Activated CD8-positive, alpha-beta T cell treated with anti-CD3 and anti-CD28 coated beads, Interleukin-2, amount 10 ng/mL, durations not matched to agents 7 days and 5 days (primary cell): ENCODE measurements at places on chromosomes 2 and 18.
A peak's percentile ranks its signal among the peaks of the same experiment; 100 is the strongest.

DNA sequence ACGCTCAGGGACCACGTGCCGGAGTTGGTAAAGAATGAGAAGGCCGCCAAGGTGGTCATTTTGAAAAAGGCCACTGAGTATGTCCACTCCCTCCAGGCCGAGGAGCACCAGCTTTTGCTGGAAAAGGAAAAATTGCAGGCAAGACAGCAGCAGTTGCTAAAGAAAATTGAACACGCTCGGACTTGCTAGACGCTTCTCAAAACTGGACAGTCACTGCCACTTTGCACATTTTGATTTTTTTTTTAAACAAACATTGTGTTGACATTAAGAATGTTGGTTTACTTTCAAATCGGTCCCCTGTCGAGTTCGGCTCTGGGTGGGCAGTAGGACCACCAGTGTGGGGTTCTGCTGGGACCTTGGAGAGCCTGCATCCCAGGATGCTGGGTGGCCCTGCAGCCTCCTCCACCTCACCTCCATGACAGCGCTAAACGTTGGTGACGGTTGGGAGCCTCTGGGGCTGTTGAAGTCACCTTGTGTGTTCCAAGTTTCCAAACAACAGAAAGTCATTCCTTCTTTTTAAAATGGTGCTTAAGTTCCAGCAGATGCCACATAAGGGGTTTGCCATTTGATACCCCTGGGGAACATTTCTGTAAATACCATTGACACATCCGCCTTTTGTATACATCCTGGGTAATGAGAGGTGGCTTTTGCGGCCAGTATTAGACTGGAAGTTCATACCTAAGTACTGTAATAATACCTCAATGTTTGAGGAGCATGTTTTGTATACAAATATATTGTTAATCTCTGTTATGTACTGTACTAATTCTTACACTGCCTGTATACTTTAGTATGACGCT is 5.8 kb downstream of the MYCN start:
- peaks cover 19% of the 10 kb centered on the region for H3K4me1 ChIP-seq
- no peak for DNase-seq
- H3K36me3 ChIP-seq = no peaks in the 10 kb centered on the region
- peaks cover 25% of the 10 kb centered on the region for H3K27me3 ChIP-seq

DNA sequence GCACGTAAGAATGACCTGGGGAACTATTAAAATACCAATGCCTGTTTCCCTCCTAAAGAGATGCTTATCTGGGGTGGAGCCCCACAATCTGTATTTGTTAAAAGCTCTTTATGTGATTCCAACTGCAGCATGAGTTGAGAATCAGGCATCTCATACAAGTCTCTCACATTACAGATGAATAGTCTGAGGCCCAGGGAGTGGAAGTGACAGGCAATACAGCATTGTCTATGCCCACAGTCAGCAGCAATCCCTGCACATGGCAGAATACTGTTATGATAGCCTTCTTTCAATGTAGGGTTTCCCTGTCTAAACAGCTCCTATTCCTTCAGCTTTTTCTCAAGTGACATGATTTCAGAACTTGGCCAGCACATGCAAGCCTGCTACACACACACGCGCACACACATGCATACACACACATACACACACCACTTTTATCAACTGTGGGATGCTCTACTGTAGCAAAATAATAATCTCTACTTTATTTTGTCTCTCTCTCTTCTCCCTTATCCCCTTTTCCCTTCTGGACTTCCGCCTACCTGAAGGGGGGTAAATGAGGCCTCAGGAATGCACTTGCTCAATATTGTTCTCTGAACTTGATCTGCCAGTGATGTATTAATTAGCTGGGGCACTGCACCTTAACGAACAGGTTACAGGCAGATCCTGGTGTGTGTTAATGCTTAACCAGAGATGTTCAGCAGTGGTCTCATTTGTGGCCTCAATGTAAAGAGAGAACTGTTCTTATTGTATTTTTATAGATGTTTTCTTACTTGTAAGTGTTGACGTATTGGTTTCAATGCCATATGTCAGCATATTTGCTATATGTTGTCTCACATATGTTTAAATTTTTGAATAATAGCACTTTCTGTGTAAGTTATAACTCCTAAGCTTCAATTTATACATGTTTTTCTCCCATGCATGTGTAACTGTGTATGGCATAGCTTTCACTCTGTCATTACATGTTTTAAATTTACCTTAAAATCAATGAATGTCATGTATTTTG is 116.0 kb downstream of the SETBP1 start:
- no peak for DNase-seq
- no peak overlapping the region for H3K4me3 ChIP-seq
- H3K27ac ChIP-seq = no peak overlapping the region
- H3K36me3 ChIP-seq = peaks cover 11% of the 10 kb centered on the region

GRCh38 chr2:157173740-157174184 is 83.7 kb upstream of the GALNT5 start:
- no peak for DNase-seq
- H3K27me3 ChIP-seq = peaks cover 7% of the 10 kb centered on the region
- no peak overlapping the region for H3K4me3 ChIP-seq
- H3K27ac ChIP-seq = no peak overlapping the region

- peaks cover 17% of the 10 kb centered on the region for H3K4me1 ChIP-seq
- H3K27ac ChIP-seq = no peak overlapping the region
- peaks cover 42% of the 10 kb centered on the region for H3K27me3 ChIP-seq
- no peak overlapping the region for H3K4me3 ChIP-seq
Measured at GRCh38 chr2:118227698-118228508, 139.6 kb downstream of the INSIG2 start.

DNA sequence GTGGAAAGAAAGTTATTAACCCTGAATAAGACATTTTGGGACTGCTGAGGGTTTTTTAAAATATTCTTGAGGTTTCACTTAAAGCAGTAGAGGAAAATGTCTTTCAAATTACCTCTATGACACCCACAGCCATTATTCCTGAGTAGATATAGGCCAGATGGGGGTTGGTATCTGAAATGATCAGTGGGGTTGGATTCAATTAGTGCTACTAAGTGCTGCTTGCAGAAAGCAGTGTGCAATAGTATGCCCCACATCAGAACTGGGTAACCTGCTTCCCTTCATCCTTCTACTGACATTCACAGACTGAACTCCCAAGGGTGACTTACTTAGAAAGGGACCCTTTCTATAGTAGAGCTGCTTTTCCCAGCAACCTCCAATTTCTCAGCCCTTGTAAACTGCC is 7.3 kb upstream of the ETAA1 start:
- no peak overlapping the region for H3K27ac ChIP-seq
- no peak overlapping the region for H3K4me3 ChIP-seq
- H3K27me3 ChIP-seq = no peaks in the 10 kb centered on the region
- no peaks in the 10 kb centered on the region for H3K4me1 ChIP-seq

DNA sequence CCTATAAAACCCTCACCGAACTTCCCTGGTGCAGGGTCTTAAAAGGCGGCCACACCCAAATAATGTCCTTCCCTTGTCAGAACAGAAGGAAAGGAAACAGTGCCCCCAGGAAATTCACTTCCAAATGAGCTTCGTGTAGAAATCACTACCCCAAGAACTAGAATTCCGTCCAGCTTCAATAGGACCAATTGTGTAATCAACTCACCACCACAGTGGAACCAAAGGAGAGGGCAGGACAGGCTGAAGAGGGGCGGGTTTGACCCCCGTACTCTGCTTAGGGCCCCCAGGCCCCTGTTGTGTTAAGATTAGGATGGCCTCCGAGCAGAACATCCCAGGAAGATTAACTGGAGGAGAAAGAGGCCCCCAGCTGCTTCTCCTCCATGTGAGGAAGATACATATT is 24.1 kb downstream of the GPR35 start:
- no peaks in the 10 kb centered on the region for H3K36me3 ChIP-seq
- H3K27me3 ChIP-seq = peaks cover 36% of the 10 kb centered on the region
- peaks cover 12% of the 10 kb centered on the region for H3K4me1 ChIP-seq
- H3K27ac ChIP-seq = no peak overlapping the region

GRCh38 chr2:235614900-235615712 is 121.3 kb downstream of the AGAP1 start:
- H3K4me3 ChIP-seq = no peak overlapping the region
- no peak overlapping the region for H3K27ac ChIP-seq
- no peak for DNase-seq
- no peaks in the 10 kb centered on the region for H3K27me3 ChIP-seq

GRCh38 chr2:72935611-72935957 is 18.3 kb downstream of the EMX1 start:
- peaks cover 19% of the 10 kb centered on the region for H3K27me3 ChIP-seq
- no peak overlapping the region for H3K27ac ChIP-seq
- H3K4me3 ChIP-seq = no peak overlapping the region
- H3K36me3 ChIP-seq = no peaks in the 10 kb centered on the region

- H3K4me1 ChIP-seq = no peaks in the 10 kb centered on the region
- no peak overlapping the region for H3K27ac ChIP-seq
- H3K36me3 ChIP-seq = no peaks in the 10 kb centered on the region
- H3K4me3 ChIP-seq = no peak overlapping the region
- DNase-seq = no peak
- H3K27me3 ChIP-seq = no peaks in the 10 kb centered on the region
Measured at GRCh38 chr2:48699348-48699930, 56.1 kb downstream of the LHCGR start.

DNA sequence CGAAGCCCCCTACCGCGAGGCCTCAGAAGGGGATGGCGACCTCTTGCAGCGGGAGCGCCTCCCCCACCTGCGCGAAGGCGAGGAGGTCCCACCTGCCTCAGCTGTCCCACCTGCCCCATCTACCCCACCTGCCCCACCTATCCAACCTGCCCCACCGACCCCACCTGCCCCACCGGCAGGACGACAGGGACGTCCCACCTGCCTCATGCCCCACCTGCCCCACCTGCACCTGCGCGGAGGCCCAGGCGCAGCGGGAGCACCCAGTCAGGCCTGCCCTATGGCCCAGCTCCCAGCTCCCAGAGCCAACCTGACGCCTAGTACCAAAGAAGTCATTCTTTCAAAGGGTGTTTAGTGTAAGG is 489.1 kb upstream of the SMIM21 start:
- no peaks in the 10 kb centered on the region for H3K36me3 ChIP-seq
- no peak overlapping the region for H3K27ac ChIP-seq
- DNase-seq = no peak
- H3K27me3 ChIP-seq = peaks cover 23% of the 10 kb centered on the region
- no peaks in the 10 kb centered on the region for H3K4me1 ChIP-seq

- DNase-seq = no peak
- peaks cover 17% of the 10 kb centered on the region for H3K4me1 ChIP-seq
- H3K4me3 ChIP-seq = no peak overlapping the region
- H3K27ac ChIP-seq = no peak overlapping the region
- no peaks in the 10 kb centered on the region for H3K36me3 ChIP-seq
- H3K27me3 ChIP-seq = peaks cover 8% of the 10 kb centered on the region
Measured at GRCh38 chr2:98078701-98079100, 8.3 kb upstream of the VWA3B start.

DNA sequence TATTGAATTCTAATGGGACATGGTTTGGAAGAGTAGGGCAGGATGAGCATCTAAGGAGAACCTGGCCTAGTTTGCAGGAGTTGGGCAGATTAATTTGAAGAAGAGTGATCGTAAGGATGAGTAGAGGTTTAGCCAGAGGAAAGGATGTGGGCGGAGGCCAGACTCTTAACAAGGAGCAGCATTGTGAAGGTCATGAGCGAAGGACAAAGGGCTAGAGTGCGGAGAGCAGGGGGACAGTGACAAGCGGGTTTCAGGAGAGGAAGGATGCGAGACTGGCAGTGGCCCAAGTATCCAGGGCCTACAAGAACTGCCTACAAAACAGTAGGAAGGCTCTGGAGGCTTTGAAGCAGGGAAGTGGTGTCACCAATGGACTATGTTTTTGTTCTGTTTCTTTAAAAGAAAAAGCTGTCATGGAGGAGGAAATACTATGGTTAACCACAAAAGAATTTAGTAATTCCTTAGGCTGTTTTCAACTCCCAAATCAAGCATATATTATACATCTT is 20.1 kb downstream of the SLC66A3 start:
- H3K4me3 ChIP-seq = no peak overlapping the region
- H3K36me3 ChIP-seq = peaks cover 3% of the 10 kb centered on the region
- peaks cover 12% of the 10 kb centered on the region for H3K4me1 ChIP-seq
- H3K27ac ChIP-seq = peak overlapping the region; percentile 50

- H3K27me3 ChIP-seq = no peaks in the 10 kb centered on the region
- H3K27ac ChIP-seq = peak overlapping the region; percentile 96
- H3K4me1 ChIP-seq = peaks cover 36% of the 10 kb centered on the region
Measured at GRCh38 chr2:126655051-126655450, 907 bp upstream of the GYPC start.

- no peak overlapping the region for H3K27ac ChIP-seq
- H3K27me3 ChIP-seq = no peaks in the 10 kb centered on the region
- no peaks in the 10 kb centered on the region for H3K36me3 ChIP-seq
- no peaks in the 10 kb centered on the region for H3K4me1 ChIP-seq
- no peak for DNase-seq
- no peak overlapping the region for H3K4me3 ChIP-seq
Measured at GRCh38 chr2:221412978-221413377, 159.1 kb downstream of the EPHA4 start.
